MV-4-11 (cell line): ENCODE measurements at places on chromosomes 12 and 14.

DNA sequence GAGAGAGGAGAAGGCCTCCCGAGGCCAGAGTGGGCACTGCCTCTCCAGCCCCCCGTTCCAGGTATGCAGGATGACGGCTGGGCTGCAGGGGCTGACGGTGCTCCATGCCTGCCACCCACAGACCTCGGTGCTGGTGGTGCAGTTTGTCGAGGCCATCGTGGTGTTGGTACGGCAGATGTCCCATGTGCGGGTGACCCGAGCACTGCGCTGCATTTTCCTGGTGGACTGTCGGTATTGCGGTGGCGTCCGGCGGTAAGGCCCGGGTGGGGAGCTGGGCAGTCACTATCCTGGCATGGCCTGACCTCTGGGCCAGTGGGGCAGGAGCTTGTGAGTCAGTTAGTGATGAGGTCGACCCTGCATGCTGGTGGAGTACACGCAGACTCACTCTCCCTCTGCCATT is 47.4 kb downstream of the TPCN1 start:
- DNase-seq: no peak

- DNase-seq: peak; percentile 38
Measured at GRCh38 chr14:70045844-70046535, 142.8 kb downstream of the SLC8A3 start.

DNA sequence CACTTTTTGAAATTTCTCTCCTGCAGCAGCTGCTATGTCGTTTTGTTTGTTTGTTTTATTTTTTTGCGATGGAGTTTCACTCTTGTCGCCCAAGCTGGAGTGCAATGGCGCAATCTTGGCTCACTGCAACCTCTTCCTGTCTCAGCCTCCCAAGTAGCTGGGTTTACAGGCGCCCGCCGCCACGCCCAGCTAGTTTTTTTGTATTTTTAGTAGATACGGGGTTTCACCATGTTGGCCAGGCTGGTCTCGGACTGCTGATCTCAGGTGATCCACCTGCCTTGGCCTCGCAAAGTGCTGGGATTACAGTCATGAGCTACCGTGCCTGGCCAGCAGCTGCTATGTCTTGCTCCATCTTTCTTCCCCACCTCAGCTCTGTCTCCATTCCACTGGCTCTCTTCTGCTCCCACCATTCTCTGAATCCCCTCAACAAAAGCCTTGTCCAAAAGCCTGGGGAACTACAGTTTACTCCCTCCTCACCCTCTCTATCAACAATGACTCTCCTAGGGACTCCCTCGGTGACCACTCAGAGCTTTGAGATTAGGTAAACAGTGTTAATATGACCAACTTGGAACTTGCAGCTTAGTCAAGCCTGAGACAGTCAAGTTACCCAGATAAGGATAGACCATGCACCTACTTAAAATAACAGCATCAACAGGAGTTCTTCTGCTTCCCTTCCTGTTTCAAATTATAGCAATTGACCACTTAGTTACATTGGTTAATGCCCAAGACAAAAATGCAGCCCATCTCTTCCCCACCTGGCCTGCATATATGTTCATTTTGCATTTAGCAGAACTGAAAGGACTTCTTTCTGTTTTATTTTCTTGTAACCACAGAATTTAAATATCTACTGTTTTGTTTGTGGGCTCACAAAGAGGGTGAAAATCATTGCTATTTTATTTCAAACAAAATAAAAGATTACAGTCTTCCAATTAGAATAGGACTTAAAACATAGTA is 189.0 kb upstream of the AMIGO2 start:
- no peak for DNase-seq

DNA sequence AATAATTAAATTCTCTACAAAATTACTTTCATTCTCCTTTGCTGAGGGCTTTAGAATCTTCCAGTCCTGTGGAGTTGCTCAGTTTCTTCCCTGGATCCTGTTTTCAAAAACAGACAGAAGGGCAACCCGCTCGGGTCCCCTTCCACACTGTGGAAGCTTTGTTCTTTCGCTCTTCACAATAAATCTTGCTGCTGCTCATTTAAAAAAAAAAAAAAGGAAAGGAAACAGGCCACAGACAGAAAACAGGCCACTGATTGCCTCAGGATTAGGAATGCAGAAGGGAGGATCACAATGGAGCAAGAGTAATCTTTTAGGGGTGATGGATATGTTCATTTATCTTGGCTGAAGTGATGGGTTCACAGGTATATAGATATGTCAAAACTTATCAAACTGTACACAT is 29.5 kb upstream of the HIGD1C start:
- peak; percentile 33 for DNase-seq

- no peak for DNase-seq
Measured at GRCh38 chr12:96285158-96285557, 91.0 kb downstream of the ELK3 start.

DNA sequence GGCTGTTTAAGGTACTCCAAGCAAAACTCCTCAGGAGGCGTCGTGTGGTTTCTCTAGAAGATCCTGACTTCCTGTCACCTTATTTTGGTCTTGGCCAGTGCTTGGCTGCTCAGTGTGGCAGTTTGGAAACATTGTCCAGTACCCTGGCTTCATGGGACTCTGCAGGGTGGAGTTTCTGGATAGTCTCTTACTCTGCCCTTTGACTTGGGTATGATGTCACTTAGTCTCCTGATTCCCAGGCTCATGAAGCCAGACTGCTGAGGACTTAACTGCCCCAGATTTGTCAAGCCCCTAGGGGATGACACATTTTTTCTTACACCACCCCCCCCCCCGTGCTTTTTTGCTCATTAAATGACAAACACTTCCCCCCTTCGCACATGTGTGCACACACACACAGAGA is 82.7 kb downstream of the ADCK1 start:
- DNase-seq: no peak

DNA sequence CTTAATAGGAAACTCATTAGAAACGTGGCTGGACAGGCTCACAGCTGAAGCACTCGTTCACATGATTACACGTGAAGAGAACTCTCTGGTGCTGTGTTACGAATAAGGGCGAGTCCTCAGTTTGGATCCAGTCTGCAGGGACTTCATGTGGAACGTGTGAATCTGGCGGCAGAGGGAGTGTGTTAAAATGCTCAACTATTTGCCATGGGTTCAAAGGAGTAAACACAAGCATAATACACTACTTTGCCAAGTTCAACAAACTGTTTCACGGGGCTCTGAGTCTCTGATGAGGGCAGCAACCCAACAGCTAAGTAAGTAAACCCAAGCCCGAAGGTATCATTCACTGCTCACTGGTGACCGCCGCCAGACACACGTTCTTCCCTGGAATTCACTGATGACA is 42.4 kb downstream of the NUAK1 start:
- no peak for DNase-seq

GRCh38 chr12:70268972-70269371 is 25.7 kb downstream of the CNOT2 start:
- DNase-seq: no peak

GRCh38 chr12:132437252-132437932 is 52.6 kb upstream of the FBRSL1 start:
- peak; percentile 60 for DNase-seq

GRCh38 chr12:67593041-67593440 is 55.5 kb upstream of the DYRK2 start:
- DNase-seq: no peak

DNA sequence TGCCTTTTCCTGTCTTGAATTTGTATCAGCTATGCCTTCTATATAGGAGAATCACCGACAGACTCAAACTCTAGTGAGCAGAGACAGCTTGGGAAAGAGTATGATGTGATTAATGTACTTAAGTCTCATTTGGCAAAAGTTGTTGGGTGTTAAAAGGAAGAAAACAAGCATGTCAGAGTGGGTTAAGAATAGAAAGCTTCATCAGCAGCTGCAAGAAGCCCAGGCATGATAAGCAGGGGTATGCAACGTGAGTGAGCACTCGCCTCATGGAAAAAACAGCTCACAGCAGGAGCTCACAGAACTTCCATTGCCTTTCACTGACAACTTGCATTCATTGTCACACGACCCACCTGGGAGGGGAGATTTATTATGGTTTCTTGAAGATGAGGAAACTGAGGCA is 35.9 kb upstream of the WNK1 start:
- DNase-seq: no peak

DNA sequence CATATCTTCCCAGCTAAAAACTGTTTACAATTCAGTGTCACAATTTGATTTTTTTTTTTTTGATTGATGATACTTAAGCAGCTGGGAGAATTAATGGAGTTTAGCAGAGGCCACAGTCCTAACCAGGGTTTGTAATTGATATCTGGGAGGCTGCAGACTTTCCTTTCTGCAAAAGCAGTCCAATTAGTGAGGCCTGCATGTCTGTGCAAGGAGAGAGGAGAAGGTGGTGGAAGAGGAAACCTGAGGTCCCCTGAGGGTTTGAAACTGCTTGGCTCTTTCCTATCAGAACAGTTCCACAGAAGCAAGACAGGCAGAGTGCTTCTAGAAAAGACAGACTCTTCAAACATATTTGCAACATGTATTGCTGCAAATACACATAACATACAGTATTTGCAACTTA is 160.8 kb upstream of the KRR1 start:
- DNase-seq: no peak

DNA sequence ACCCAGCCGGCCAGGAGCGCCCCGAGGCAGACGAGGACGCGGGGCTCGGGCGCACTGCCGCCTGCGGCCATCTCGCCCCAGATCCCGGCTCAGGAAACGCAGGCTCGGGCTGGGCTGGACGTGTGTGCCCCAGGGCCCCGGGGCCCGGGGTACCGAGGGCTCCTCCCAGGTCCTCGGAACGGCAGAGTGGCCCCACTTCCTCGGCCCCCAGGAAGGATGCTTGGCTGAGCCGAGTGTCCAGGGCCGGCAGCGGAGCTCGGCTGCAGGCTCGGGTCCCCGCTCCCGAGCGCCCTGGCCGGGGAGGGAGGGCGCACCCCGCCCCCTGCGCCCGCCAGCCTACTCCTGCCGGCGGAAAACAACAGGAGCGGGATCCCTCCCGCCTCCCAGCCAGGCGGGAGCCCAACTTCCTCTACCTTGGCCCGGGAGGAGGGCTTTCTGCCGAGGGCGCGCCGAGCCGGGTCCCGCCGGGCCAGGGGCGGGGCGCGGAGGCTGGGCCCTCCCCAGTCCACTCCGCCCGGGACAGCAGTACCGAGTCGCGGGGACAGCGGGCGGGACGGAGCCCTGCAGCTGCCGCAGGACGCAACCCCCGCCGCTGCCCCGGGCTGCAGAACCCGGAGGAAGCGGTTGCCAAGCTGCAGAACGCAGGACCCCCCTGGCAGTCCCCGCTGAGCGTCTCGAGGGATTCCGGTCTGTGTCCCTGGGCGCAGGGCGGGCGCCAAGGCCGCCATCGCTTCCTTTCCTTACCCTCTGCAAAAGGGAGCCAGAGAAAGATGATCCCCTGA is at the start of gene VSIG10:
Gene VSIG10 (minus strand): TSS at position 411 of the 782 bp plus-strand sequence. CDS start 340 bp downstream, at position 71.
- DNase-seq: peak; percentile 26

GRCh38 chr14:99520571-99521081 is 39.4 kb downstream of the CCNK start:
- no peak for DNase-seq

DNA sequence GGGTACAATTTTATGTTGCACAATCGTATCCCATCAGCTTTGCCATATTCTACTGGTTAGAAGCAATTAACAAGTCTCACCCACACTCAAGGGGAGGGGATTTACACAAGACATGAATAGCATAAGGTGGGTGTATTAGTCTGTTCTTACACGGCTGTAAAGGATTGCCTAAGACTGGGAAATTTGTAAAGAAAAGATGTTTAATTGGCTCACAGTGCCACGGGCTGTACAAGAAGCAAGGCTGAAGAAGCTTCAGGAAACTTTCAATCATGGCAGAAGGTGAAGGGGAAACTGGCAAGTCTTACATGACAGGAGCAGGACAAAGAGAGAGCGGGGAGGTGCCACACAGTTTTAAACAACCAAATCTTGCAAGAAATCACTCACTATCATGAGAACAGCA is 231.8 kb upstream of the AMIGO2 start:
- no peak for DNase-seq

DNA sequence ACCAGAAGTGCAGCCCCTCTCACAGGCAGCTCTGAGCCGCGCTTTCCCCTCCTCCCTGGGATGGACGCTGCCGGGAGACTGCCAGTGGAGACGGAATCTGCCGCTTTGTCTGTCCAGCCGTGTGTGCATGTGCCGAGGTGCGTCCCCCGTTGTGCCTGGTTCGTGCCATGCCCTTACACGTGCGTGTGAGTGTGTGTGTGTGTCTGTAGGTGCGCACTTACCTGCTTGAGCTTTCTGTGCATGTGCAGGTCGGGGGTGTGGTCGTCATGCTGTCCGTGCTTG is 12.3 kb upstream of the TAMALIN start:
- DNase-seq: no peak

GRCh38 chr12:81081726-81082125 is 3.8 kb downstream of the ACSS3 start:
- no peak for DNase-seq

GRCh38 chr12:96099421-96099820 is 64.0 kb upstream of the LTA4H start:
- no peak for DNase-seq

DNA sequence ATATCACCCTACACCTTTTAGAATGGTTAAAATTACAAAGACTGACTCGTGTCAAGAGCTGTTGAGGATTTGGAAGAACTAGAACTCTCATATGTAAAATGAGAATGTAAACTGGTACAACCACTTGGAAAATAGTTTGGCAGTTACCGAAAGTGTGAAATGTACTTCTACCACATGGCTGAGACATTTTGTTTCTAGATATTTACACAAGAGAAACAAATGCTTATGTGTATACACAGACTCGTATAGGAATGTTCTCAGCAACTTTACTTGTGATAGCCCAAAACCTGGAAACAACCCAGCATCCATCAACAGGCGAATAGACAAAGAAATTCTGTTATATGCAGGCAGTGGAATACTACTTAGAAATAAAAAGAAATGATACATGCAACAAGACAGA is 103.0 kb downstream of the BRMS1L start:
- DNase-seq: no peak

GRCh38 chr12:95603351-95604145 is 52.3 kb upstream of the USP44 start:
- DNase-seq: no peak

- DNase-seq: peak; percentile 93
Measured at GRCh38 chr12:1583421-1584078, 10.8 kb downstream of the FBXL14 start.

GRCh38 chr14:61591862-61592261 is 103.5 kb upstream of the HIF1A start:
- peak; percentile 77 for DNase-seq

DNA sequence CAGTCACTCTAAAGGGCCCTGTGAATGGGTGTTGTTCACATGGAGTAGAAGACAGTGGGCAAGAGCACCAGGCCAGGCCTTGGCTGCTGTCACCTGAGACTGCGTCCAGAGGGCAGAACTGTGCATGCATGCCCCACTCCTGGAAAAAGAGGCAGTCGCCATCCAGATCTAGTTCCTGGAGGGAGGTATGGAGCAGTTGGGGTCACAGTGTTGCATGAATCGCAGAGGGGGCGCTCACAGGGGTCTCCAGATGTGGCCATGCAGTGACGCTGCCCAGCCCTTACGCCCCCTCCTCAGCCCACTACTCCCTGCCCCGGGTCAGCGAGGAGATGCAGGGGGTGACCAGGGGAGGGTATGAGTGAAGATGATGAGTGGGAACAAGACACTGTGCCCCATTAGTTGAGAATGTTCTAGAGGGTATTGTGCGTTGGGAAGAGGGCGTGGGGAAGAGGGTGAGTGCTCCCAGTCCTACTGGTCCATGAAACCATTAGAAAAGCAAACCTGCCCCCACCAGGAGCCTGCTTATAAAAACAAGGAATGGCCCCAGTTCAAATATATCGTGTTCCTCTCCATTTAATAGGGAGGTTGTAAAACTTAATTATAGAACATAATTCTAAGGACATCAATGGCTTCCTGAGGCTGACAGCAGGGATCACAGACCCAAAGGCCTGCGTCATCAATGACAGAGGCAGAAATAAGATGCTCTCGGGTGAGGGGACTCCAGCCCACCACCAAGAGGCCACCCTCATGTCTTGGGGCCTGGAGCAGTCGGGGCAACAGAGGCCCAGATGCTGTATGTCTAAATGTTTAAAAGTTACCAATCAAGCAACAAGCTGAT is 32.2 kb upstream of the BCL7A start:
- no peak for DNase-seq
